ENCODE measurements at places on chromosomes 16 and 17.
A peak's percentile ranks its signal among the peaks of the same experiment; 100 is the strongest.

- DNase-seq = peak; percentile 65
Measured at GRCh38 chr17:42675965-42676423, 800 bp downstream of the PLEKHH3 start.

GRCh38 chr17:32318071-32318470 is 23.9 kb downstream of the C17orf75 start:
- no peak for DNase-seq

DNA sequence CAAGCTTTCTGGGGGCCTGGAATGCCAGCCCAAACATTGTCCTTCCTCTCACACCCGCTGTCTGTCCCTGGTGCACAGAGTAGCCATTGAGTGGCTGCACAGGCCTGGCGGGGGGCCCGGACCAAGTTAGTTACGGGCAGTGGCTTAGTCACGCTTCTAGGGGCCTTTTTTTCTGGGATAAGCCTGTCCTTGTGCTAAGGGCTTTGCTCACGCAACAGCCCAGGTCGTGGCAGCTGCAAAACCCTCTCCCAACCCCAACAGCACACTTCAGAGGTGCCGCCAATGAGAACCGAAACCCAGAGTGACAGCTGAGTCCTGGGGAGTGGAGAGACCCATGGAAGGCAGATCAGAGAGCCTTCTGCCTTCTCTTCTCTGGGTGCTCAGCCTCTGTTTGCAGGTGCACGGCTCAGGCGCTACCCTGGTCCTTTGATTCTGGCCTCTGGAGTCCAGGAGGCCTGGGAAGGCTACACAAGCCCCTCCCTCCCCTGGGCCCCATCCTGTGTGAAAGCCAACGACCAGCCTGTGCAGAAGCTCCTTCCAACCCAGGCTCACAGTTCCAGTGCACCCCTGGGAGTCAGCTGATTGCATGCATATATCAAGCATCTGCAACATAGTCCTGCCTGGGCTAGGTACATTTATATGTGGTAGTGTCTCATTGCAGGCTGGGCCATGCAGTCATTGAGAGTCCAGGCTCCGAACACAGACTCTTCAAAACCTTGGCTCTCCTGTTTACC is 9.1 kb downstream of the WSCD1 start:
- no peak for DNase-seq

DNA sequence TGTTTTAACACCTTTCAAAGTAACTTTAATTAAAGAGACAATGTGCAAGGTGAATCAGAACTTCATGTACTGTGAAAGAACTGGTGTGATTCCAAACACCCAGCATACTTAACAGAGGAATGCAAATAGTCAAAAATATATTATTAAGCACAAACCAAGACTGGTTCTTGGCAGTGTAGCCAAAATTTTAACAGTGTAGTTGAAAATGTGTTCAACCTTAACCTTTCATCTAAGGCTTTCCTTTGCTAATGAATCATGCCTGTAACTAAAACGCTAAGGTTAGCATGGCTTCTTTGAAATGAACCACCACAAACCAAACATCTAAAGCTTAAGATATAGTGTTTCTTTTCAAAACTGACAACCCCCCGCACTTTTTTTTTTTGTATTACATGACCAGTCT is 146.3 kb upstream of the AXIN2 start:
- DNase-seq = no peak

GRCh38 chr16:89282523-89282922 is 65.0 kb downstream of the ZNF778 start:
- no peak for DNase-seq

DNA sequence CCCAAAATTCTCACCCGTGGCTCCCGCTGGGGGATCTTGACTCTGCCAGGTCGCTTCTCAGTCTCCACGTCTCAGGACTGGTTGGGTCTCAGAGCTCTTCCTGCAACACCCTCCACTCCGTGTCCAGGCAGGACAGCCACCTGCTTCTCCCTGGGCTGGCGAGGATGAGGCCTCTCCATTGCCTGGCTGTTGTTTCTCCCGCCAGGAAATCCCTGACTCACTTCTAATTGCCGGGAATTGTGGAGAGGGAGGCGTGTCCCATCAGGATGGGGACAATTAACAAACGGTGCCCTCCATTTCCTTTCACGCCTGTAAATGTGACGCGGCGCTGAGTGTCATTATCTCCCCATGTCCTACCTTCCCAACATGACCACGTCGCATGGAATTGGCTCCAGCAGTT is 204.5 kb downstream of the RBFOX3 start:
- peak; percentile 37 for DNase-seq

GRCh38 chr16:20829536-20829935 is 23.2 kb downstream of the REXO5 start:
- DNase-seq = no peak

GRCh38 chr16:68460067-68460466 is 11.8 kb upstream of the SMPD3 start:
- DNase-seq = no peak

- DNase-seq = no peak
Measured at GRCh38 chr17:13544765-13545164, 57.0 kb downstream of the HS3ST3A1 start.

DNA sequence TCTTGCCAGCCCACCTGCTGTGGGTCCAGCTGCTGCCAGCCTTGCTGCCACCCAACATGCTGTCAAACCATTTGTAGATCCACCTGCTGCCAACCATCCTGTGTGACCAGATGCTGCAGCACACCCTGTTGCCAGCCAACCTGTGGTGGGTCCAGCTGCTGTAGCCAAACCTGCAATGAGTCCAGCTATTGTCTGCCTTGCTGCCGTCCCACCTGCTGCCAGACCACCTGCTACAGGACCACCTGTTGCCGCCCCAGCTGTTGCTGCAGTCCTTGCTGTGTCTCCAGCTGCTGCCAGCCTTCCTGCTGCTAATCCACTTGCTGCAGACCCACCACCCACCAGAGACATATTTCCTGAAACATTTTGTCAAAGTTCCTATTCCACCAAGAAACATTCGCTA is 641 bp downstream of the KRTAP9-1 start:
- DNase-seq = no peak

DNA sequence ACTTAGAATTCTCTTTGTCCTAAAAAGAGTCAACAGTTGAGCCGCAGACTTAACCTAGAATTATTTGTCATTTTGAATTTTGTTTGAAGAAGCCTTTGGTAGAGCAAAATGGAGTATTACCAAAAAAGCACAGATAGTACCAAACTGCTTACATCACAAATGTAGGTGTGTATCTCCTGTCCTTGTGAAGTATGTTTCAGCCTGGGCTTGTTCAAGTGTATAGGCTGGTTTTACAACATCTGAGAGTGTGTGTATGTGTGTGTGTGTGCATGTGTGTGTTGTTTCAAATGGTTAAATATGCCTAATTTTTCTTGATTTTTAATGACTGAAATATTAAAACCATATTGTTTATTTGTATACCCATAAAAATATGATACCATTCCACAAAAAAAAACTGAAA is 188.7 kb upstream of the AXIN2 start:
- no peak for DNase-seq

DNA sequence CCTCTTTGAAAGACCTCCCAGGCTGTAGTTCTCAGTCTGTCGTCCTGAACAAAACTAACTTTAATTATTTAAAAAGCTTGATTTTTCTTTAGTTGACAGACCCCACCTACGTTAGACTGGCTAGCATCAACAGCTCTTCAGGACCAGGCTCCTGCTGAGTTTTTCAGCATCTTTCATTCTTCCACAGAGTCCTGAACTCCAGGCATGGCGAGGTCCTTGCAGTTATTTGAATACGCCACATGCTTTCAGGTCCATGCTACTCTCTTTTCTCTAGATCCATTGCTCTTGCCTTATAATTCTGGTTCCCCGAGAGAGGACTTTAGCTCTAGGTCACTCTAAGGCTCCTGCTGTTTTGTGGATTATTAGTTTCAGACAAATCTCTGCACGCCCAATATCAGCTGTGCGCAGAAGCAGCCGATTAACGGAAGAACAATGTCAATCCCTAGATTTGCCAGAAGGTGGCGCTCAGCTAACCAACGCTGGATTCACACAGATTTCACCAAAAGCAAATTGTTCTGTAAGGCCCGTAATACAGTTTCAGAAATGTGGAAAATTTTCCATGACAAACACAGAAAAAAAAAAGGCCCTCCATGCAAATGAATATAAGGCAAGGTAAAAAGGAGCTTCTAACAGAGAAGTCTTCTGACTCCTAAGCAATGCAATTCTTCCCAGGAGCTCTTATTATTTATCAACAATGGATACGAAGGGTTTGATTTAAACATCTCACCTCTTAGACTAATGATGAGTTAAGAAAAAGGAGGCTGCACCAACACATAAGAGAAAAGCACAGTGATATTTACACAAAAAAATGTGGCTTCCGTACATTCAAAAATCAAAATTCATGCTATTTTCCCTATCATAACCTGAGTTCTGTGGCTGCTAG is 33.5 kb upstream of the BCO1 start:
- peak; percentile 66 for DNase-seq

DNA sequence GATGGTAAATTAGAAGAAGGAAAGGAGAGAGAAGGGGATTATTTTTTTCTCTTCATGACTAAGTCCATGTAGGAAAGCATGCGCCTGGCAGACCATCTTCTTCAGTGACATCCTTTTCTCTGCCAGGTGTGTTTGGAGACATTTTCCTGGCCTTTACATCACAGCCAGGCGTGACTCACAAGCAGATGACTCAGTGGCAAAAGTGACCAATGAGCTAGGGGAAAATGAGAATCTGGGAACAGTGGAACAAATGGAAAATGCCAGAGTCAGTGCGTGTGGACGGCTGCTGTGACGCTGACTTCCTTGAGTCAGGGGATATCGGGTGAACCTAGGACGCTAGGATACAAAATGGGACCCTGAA is 9.4 kb downstream of the KIAA0513 start:
- DNase-seq = peak; percentile 94

Data from lung microvascular endothelial cell (primary cell).